ENCODE measurements at places on chromosomes 3 and 15.

GRCh38 chr15:25060472-25060803 lies 105.7 kb downstream of the SNRPN start:
- DNase-seq = peak; percentile 42

- DNase-seq = no peak
Measured at GRCh38 chr3:76673171-76673570, 366.7 kb upstream of the ROBO2 start.

DNA sequence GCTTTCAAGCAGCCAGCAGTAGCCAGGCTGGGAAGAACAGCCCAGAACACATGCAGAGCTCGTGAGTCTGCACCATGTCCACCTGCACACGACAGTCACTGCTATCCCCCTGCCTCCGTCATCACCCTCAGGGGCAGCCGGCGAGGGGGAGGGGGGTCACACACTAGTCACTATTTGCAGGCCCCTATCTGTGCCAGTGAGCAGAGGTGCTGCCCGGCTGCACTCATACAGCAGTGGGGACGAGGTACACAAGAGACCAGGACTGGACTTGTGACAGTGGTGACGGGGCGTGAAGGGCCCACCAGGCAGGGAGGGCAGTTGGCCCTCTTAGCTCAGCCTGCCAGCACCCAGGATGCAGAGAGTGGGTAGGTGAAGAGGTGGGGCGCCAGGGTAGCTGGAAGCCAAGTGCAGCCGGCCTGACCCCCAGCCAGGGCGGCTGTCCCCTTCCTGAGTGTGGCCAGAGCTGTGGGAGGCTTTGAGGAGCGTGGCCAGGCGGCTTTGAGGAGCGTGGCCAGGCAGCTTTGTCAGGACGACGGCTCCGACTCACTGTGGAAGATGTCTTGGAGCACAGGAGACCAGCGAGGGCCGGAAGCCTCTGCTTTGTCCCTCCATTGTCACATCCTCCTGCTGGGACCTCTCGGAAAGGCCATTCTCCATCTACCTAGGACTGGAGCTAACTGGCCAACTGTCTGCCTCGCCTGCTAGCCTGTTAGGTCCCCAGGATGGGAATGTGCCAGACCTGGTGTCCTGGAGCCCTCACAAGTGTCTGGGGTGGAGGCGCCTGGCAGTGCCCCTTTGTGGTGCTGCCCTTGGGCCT lies 52.1 kb upstream of the FGD5 start:
- DNase-seq = no peak

DNA sequence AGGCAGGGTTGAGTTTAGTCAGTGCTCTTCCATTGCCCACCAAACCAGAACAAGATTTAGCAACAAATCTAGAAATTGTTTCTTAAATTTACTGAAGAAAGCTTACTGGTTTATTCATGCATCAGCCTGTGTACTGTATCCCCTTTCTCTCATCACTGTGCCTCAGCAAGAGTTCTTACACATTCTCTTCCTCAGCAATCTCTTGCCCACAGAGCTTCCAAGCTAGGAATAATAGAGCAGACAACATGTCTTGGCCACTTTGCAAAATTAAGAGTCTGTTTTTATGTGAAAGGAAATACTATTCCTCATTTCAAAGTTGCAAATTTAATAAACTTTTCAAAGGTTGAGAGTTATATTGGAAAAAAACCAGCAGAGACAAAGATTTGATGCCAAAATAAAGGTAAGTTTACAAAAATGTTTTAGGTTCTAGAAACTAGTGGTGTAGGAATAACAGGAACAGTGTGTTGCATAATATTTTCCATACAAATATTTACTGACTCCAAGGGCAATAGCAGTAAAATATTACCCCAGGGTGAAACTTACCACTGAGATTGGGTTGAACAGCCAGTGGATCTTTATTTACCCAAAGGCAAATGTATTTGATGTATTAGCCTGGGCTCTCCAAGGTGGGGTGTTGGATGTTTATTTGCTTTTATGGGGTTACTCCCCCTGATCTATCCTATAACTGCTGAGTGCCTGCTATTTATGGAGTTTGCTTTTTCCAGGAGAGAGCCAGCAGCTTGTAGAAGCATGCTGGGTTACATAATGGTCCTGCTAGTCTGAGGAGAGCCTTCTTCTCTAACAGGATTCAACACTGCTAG lies 276.7 kb downstream of the ADAMTSL3 start:
- DNase-seq = no peak

GRCh38 chr15:26037369-26037768 lies 174.2 kb upstream of the ATP10A start:
- DNase-seq = no peak

GRCh38 chr3:13634615-13635014 lies 85.7 kb downstream of the FBLN2 start:
- DNase-seq = no peak

DNA sequence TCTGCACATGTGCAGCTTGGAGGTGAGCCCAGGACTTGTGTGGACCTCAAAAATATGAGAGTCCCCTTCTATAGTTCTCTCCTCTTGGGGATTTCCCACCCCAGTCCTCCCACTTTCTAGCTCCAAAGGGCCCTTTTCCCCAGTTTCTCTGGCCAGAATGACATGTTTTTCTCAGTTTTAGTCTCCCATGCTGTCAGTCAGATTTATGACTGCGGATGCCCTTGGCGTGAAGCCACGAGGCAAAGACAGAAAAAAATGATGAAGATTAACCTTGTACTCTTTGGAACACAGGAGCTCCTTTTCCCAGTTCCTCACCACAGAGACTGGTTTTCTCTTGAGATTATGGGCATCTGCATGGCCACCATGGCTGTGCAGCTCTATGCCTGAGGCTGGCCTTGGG lies 72.0 kb upstream of the TTBK2 start:
- DNase-seq = no peak

DNA sequence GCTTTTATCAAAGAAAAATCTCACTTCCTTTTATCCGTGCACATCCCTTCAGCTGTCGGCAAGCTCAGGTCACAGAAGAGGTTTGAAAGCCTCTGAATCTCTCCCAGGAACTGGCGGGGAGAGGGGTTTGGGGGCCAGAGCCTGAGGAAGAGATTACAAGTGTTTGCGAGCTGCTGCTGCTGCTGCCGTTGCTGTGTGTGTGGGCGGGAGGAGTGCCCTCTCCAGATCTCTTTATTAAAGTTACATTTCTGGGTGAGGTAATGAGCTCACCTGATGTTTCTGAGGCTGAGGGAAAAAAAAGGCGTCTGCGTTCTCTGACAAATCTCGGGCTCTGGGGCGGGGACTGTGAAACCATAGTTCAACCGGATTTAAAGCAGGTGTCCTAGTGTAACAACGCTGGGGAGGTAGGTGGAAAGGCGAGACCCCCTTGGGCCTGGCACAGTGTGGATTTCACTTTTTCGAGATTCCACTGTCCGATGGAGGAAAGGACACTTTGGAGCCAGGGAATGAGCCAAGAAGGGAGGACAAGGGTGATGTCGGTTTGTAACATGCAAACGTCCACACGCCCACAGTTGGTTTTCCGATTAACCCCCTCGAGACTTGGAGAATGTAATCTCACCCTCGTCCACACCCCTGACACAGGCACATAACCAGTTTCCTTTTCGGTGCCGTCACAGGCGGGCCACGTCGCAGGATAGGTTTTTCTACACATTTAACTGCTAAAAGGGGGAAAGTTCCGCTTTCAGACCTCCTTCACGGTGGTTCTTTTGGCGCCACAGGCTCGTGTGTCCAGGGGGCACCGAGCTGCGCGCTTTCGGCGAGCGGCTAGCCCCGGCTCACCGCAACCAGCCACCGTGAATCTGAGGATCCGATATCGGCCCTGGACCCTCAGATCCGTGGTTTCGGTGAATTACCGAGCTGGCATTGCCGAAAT lies 2.1 kb downstream of the ALCAM start:
- no peak for DNase-seq

GRCh38 chr15:35540885-35541284 lies 5.1 kb downstream of the DPH6 start:
- DNase-seq = no peak

- DNase-seq = no peak
Measured at GRCh38 chr15:72785432-72785831, 1.9 kb upstream of the ADPGK start.

- no peak for DNase-seq
Measured at GRCh38 chr3:118618247-118619040, 416.2 kb downstream of the IGSF11 start.

- DNase-seq = no peak
Measured at GRCh38 chr3:108528459-108529252, 18.3 kb upstream of the MYH15 start.

GRCh38 chr3:183172051-183172639 lies 9.6 kb upstream of the LAMP3 start:
- no peak for DNase-seq

- DNase-seq = no peak
Measured at GRCh38 chr15:72958634-72959033, 93.6 kb upstream of the NEO1 start.

DNA sequence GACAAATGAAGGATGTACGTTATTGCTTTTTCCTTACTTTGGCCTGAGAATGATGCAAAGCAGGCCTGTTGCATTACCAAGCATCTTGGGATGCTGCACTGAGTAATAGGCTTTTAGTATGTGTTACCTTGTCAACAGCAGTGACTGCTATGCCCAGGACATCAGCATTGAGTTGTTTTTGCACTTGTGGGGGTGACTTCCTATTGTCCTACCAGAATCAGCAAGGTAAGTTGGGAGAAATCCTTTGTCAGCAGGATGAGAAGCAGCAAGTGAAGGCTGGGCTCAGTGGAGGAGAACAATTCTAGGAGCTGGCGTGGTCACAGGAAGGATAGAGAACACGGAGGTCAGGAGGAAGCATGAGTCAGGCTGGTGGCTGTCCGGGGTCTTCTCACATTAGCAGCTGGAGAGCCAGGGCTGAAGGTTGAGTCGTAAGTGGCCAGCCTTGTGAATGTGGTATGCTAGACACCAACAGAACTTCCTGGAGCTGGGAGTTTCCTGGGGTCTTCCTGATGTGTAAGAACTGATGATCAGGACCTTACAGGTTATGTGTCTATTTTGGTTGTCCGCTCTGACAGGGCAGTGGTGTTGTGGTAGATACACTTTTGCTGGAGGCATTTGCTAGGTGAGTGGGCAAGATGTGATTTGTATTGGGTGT lies 142.7 kb downstream of the FNDC3B start:
- DNase-seq = no peak

DNA sequence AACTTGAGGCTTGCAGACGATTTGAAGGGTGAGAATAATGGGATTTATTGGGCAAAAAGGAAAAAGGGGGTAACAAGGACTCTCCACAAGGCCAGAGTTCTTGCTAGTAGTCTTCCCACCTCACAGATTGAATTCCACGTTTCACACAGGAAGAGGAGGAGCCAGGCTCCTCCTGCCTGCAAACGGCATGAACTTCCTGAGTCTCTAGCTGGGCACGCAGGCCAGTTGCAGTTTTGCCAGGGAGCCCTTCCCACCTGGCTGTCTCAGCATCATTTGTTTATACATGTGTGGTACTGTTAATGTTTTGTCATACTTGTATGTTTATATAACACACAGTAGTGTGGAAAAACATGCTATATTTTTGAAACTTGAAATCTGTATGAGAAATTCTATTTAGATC lies 155.0 kb downstream of the NLGN1 start:
- no peak for DNase-seq

DNA sequence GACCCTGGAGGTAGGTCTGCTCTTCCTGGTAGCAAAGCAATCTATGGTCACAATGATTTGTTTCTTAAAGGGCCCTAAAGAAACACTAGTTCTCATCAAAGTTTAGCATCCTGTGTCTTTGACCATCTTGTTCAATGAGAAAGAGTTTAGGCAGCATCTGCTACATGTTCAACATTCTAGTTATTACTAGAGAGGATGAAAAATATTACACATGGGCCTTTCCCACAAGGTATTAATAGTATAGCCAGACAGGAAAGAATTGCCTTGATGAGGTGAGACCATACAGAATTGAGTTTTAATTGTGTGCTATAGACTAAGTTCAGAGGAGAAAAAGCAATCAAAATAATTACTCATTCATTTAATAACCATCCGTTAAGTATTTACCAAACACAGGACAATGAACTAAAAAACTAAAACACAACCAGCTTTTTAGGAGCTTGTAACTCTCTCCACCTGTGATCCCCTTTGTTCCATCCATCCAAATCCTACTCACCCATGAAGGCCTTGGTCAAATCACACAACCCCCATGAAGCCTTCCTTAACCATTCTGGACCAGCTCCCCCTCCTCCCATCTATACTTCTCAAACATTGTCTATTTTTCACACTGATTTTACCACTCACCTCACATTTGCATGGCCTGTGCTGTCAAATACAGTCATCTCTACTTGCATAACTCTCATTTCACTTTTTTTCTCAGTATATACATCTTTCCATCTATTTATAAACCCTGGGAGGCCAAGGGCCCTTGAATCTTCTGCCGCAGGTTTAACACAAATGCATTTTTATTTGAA lies 122.9 kb downstream of the RORA start:
- DNase-seq = no peak

DNA sequence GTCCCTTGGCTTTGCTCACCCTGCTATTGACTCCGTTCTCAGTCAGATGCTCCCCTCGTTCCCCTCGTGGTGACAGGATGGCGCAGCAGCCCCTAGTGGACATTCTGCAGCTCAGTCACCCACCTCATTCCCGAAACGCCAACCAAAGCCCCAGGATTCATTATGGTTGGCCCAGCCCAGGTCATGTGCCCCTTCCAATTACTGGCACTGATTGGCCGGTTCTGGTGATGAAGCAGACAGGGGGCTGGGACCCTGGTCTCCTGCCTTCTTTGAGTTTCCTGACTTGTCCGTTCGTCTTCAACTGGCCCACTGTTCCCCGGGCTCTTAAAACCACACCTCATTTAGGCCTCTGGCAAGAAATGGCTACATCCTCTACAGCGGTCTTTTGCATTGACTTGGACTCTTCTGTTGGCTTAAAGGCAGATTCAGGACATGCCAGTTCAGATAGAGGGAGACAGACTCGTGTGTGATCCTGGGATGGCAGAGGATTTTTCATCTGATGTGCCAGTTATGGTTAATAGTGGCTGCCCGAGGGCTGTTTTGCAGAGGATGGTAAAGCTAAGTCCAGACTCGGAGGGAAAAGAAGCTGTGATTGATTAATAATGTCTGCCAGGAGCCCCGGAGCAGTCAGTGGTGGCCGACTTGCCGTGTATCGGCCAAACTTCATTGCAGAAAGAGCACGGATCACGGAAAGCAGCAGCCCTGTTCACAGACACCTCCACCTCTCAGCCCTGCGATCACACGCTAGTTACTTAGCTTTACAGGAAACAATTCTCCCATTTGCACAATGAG lies 37.8 kb downstream of the LSM3 start:
- no peak for DNase-seq

- DNase-seq = no peak
Measured at GRCh38 chr15:42092398-42093318, 1.7 kb downstream of the PLA2G4D start.

All from type B pancreatic cell (in vitro differentiated cells).